Spinal cord (tissue), 10 donors: ENCODE measurements at places on chromosomes 6 and 20.

DNA sequence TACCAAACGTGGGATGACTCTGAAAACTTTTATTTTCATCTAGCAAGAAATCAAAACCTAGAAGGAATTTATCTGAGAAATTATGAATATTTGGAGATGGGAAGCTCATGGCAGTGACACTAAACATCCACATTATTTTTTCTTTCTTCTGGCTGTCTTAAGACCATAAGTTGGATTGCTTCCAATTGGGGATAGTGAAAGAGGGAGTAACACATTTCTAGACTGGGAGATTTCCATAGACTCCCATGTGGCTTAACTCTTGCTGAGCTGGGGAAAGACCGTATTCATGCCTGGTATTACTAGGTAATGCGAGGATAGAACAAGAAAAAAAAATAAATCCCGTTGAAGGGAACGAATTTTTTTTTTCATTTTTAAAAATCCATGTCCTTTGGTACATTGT lies 120.0 kb downstream of the UTRN start:
- DNase-seq = no peak

DNA sequence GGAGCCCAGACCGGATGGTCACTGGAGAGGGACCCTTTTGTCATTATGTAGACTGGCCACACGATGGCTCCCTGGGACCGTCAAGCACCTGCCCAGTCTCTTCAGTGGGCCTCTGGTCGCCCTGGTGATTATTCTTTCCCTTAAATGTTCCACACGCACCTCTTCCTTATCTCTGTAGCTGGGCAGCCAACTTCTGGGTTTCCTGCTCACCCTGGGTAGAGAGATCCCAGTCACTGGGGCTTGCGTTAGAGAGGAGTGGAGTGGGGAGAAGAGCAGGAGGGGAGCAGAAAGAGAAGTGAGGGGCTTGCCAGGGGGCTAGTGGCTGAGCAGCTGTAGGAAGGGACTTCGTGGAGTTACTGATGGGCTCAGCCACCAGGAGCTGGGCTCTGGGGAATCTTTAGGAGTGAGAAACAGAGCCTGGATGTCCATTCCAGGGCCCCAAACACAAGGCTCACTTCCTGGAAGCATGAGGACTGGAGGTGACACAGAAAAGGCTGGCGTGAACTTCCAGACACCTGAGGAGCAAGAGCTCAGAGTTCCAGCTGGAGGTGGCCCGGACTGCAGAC lies 150.1 kb downstream of the DHX35 start:
- DNase-seq = peak; percentile 87

- no peak for DNase-seq
Measured at GRCh38 chr6:113526995-113527394, 330.1 kb upstream of the MARCKS start.

- DNase-seq = peak; percentile 50
Measured at GRCh38 chr20:37670351-37670791, 23.5 kb upstream of the CTNNBL1 start.

DNA sequence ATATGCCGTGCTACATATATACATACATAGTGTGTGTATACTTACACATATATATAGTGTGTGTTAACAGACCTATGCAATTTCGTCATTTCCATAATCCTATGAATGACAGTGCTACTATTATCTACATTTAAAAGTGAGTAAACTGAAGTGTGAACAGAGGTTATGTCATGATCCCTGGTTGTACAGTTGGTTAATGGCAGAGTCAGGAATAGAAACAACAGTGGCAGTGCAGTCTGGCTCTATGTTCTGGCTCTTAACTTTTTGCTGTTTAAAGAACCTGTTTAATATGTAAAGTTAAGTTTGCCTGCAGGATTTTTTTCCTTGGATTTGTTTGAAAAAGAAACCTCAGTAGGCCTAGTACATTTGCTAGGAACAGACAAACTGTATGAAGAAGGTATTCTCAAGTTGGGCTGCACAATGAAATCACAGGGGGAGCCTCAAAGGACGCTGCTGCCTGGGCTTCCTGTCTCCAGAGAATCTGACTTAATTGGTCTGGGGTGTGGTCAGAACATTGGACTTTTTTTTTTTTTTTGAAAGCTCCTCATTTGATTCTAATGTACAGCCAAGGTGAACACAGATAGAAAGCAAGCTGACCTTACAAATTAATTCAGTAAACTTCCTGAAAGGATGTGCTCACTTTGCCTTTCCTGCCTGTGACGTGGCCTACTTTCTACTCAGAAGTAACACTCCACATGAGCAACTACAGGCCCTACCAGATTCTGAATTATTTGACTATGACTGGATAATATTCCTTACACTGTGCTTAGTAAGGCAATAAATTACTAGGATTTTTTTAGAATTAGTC lies 29.4 kb downstream of the PLCB1 start:
- no peak for DNase-seq

DNA sequence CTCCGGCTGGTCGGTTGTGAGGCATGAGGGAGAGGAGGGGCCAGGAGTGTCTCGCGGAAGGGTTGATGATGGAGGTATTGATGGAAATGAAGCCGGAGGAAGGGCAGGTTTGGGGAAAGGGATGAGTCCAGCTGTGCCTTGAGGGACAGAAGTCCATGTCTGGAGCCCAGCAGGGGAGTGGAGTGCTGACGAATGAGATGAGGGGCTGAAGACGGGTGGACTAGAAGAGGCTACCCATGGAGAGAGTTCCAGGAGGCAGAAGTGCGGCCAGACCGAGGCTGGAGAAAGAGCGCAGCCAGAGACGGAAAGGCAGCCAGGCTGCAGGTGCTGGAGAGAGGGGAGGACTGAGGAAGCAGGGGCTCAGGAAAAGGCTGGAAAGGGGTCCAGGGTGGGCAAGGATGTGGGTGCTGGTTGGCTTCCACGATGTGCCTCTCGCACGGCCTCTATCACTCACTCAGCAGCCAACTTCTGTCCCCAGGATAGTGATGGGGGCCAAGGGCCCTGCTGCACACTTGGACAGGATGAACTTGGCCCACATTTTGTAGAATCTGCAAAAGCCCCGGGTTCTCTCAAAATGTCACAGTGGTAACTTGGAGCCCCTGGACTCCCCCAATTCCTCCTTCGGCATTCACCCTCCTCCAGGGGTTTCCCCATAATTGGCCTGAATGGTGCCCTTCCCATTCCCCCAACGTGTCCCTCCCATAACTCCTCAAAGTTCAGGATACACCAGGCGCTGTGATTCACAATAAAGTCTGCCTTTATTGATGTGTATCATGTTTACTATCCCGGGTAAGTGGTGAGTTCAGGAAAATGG lies 627 bp upstream of the EIF6 start:
- DNase-seq = no peak

DNA sequence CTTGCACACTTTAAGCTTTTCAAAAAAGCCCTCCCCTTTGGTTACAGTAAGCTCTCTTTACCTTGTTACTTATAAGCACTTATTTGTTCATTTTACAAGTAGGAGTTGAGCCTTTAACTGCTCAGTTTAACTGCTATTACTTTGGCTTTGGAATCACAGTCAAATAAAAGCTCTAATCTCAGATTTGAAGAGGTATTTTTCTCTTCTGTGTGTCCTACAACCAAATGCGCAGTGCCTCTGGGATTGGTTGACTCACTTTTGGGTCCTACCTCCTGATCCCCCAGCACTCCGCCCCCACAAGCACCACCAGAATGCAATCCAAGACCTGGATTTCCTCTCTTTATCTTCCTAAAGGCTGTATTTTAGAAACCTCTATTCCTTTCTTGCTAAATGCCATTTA lies 2.5 kb downstream of the NCOA7 start:
- DNase-seq = no peak

GRCh38 chr6:135675862-135676261 lies 175.6 kb upstream of the PDE7B start:
- peak; percentile 21 for DNase-seq

DNA sequence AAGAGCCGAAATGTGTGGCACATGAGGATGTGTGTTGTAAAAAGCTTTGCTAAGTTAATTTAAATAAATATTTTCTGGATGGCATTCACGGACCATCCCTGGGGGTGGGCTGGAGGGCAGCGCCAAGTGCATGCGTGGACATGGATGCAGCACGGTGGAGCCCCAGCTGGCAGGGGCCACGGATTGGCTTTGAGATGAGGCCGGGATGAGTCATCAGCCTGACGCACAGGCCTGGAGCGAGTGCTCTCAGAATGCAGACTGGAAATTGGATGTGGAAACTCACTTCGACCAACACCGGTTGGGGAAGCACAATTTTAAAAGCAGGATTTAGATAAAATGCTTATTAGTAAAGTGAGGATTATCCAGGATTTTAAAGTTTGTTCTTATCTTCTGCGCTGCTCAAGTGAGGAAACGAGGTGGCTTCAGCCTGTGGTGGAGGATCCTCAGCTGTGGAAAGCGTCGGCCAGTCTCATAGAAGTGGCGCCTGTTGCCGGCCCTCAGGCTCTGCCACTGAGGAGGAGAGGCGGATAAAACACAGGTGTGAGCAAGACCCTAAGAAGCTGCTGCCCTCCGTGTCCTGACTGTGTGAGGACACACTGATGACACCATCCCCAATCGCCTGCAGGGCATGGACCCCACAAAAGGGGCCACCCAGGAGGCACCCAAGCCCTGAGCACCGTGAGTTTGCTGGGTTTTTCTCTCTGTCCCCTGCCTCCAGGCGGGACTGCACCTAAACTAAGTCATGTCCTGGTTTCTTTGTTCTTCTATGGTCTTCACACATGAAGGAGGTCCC lies 279.7 kb downstream of the CDH4 start:
- DNase-seq = no peak

GRCh38 chr6:36927691-36928546 lies 26.6 kb upstream of the PI16 start:
- DNase-seq = no peak

DNA sequence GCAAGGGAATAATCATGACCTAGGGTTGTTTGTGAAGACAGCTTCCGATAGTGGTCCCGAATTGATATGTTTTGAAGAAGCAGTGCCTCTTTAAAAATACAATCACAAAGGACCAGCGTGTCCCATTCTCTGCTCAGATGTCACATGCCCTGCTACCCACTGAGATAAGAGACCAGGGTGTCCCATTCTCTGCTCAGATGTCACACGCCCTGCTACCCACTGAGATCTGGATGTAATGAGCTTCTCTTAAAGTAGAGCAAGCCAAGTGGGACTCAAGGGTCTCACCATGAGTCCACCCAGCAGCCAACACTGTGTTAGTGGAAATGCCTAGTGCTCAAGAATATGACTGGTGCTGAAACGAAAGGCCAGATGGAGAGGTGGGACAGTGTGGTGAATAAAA lies 22.2 kb downstream of the RIN2 start:
- no peak for DNase-seq

DNA sequence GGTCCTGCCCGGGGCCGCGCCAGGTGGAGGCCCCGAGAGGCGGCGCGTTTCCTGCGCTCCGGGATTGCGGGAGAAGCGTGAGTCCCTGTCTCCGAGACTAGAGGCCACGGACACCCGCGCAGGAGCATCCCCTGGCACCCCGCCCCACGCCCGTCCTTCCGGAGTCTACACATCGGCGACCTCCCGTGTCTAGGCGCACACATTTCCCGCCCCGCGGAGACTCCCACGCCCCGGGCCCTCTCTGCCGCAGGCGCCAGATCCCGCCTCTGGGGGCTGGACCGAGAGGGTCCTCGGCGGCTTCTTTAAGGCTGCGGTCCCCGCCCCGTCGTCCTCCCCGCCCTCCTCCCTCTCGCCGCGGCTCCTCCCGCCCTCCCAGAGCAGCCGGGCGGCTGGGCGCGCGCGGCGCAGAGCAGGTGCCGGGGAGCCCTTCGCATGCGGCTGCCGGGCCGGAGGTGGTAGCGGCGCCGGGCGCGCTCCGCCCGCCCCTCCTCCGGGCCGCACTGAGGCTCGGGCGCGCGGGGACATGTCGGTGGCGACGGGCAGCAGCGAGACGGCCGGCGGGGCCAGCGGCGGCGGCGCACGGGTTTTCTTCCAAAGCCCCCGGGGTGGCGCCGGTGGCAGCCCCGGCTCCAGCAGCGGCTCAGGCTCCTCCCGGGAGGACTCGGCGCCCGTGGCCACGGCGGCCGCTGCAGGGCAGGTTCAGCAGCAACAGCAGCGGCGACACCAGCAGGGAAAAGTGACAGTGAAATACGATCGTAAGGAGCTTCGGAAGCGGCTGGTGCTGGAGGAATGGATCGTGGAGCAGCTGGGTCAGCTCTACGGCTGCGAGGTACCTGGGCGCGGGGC lies at the start of gene PPP1R14C:
TSS of gene PPP1R14C (plus strand) at position 375 of the 846 bp plus-strand sequence. CDS start at position 524, 149 bp downstream.
- DNase-seq = peak; percentile 92

DNA sequence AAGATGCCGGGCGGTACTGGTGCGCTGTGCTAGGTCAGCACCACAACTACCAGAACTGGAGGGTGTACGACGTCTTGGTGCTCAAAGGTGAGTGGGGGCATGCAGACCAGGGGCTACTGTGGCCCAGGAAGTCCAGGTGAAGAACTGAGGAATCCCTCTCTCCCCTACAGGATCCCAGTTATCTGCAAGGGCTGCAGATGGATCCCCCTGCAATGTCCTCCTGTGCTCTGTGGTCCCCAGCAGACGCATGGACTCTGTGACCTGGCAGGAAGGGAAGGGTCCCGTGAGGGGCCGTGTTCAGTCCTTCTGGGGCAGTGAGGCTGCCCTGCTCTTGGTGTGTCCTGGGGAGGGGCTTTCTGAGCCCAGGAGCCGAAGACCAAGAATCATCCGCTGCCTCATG lies 1.0 kb downstream of the LY6G6F start:
- no peak for DNase-seq

GRCh38 chr20:21016751-21017150 lies 89.4 kb downstream of the LINC00237 start:
- DNase-seq = peak; percentile 57

- DNase-seq = no peak
Measured at GRCh38 chr6:71602385-71603007, 283.9 kb upstream of the RIMS1 start.

DNA sequence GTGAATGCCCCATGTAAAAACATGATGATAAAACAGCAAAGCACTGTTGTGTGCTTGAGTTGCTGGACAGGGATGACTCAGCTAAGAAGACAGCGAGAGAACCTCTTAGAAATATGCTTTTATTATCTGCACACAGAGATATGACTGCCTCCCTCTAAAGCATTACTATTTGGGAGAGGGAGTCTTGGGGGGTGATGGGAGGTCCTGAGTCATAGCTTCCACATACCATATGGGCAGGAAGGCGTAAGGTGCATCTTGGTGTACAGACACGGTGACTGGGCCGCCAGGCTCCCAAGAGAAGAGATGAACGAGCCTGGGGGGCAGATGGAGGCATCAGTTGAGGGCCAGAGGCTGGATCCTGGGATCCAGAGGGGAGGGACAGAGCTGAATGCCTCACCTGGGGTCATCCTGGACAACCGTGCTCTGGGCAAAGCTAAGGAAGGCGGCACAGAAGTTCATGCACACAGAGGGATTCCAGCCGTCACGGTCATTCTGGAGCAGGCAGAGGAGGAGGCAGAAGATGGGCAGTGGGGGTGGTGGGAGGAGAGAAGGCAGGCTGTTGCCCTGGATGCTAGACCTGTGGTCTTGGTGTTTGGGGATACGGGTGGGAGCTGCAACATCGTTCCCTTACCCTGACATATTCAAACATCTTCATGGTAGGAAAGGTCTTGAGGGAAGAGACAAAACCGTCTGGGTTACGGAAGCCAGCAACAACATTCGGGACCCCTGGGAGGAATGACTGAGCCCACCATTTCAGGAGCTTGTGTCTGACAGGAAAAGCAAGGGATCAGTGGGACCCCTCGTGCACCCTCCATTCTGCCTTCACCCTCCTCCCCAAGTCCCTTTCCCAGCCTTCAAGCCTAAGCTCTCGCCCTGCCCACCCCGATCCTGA lies 2.0 kb downstream of the DXO start:
- no peak for DNase-seq

GRCh38 chr6:18047406-18047805 lies 60.0 kb upstream of the KIF13A start:
- DNase-seq = no peak

GRCh38 chr6:45387236-45387635 lies 9.5 kb upstream of the SUPT3H start:
- no peak for DNase-seq
